ENCODE measurements at places on chromosomes 5 and 9.

DNA sequence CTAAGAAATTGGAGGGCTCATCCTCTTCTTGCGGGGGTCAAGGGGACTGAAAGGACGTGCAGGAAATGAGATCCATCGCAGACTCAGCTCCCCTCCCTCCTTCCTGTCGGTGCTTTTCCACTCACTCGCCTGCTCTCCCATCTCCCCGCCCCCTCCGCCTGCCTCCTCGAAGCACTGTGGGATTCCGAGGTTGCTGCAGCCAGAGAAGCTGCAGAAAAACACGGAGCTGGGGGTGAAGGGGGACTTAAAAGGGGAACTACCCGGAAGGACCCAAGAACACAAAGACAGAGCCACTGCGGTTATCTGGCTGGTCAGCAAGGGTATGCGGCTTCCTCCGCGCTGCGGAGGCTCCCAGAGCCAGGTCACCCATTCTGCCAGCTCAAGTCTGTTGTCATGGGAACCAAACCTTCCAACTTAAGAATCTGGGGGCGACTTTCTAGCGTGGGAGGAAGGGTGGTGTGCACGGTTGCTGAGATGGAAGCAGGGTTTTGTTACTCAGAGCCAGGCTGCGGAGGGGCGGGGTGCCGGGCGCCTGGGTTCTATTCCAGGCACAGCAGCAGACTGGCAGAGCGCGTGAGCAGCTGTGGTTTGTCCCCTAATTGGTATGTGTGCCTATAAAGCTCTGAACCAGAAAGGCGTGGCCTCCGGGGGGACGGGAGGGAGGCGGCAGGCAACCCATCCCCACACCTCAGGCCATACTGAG lies 24.9 kb downstream of the PCDHGC5 start:
- peak; percentile 79 for DNase-seq

DNA sequence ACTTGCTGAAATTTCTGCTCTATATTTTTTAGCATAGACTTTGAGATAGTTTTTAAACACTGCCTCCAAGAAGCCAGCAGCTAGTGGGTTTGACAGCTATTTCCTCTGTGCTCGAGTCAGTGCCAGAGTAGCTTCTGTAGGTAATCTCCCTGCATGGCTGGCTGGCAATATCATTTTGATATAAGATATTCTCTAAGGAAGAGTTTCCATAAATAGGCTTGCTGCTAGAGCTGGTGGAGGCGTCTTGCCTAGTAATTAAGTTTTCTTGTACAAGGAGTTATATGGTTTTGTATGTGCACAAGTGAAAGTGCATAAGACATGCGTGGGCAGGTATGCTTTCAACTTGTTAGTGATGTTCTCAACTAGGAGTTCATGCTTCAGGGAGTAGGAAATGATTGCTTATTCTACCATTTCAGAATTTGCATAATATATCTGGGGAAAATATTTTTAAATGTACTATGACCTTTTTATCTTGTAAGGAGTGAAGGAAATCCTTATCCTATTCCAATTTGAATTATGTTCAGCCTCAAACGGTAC lies 74.1 kb upstream of the CCL21 start:
- no peak for DNase-seq

DNA sequence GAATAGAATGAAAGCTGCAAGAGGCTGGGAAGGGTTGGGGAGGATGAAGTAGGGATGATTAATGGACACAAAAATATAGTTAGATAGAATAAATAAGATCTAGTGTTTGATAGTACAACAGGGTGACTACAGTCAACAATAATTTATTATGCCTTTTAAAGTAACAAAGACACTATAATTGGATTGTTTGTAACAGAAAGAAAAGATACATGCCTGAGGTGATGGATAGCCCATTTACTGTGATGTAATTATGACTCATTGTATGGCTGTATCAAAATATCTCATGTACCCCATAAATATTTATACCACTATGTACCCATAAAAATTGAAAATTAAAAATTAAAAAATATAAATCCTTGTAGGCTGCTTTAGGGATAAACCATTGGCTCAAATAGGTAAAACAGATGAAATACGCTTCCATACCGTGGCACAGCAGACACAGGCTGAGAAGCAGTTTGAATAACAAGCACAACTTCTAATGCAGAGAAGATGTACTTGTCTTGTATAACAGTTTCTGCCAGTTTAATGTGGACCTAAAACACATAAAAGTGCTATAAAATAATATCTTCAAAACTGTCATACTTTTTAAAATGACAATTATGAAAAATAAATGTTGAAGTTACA lies 34.9 kb downstream of the APBA1 start:
- DNase-seq, result peak; percentile 28

DNA sequence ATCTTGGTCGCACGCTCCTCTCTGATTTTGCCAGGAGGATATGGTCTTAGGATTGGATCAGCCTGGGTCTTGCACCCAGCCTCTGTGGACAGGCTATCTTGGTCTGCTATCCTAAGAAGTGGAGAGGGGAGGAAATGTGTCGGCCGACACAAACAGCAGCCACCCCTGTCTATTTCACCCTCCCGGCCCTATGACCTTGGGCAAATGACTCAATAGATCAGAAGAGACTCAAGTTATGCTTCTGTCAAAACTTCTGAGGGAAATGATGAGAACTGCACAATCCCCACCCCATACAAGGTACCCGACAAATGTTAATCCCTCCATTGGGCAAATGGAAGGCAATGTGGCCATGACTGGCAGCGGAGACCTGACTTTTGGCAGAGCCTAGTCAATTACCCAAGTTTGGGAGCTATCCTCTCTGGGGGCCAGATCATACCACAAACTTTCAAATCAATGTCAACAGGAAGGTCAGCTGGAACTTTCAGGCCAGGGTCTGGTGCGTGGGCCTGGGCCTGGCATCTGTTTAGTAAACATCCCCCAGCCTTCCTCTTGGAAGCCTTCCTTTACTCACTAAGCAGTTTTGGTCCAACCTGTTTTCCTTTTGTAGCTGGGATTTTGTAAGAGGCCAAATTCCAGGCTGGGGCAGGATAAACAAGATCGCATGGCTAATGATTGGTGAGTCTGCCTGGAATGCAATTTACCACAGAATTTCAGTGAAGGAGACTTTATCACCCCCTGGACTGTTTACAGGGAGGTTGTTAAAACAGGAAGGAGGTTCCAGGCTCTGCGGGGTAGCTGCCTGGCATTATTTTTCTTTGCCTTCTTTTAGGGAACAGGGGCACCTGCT lies 64.2 kb upstream of the CPEB4 start:
- DNase-seq, result peak; percentile 48

DNA sequence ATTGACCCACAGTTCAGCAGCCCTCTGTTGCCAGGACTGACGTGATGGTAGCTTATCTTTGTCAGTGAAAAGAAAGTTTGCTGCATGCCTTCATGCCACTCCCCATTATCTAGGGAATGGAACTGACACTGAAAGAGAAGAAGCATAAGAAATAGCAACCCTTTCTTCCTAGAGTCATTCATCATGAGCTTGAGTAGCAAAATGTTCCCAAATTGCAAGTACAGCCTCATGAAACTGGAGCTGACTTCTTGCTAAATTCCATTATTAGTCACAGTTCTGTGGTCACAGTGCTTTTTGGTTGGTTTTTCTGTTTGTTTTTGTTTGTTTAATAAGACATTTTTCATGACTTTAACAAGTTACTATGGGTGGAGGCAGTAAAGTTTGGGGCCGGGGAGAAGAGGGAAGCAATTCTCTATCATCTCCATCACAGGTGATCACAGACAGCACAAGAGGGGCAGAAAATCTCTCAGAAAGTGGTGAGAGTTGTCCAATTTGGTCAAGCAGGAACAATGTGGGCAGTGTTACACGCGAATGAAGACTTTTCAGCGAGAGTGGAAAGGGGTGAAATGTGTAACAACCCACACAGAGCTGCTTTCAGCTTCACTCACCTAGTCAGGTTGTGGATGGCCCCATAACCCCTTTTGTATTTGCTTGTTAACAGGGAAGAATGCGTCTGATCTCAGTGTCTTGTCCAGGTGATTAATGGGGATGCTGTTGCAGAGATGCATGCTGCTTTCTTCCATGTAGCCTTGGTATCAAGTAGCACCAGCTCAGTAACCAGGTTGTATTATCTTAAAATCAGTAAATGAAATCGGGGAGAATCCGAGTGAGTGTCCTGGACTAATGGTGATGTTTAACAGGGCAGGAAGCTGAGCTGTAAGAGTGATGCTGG lies 440.4 kb downstream of the DMRT2 start:
- peak; percentile 62 for DNase-seq

GRCh38 chr5:75672616-75673015 lies 44.6 kb downstream of the POC5 start:
- DNase-seq, result no peak

- no peak for DNase-seq
Measured at GRCh38 chr9:114382699-114383520, 4.9 kb downstream of the AKNA start.

DNA sequence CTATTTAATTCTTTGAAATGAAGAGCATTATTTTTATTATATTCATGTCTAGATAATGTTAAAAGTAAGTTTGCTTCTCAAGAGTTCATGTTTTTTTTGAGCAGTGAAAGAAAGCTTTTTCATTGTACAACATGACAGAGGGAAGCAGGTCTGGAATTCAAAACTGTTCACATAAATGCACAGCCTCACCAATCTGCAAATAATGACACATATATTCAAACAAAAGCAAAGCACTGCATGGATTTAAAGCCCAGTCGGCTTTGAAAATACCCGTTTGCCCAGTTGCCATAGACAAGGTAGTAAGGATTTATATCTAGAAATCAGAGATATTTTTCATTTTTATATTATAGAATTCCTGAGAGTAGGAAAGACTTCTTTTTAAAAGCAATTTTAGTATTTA lies 201.8 kb downstream of the CD180 start:
- DNase-seq, result no peak

DNA sequence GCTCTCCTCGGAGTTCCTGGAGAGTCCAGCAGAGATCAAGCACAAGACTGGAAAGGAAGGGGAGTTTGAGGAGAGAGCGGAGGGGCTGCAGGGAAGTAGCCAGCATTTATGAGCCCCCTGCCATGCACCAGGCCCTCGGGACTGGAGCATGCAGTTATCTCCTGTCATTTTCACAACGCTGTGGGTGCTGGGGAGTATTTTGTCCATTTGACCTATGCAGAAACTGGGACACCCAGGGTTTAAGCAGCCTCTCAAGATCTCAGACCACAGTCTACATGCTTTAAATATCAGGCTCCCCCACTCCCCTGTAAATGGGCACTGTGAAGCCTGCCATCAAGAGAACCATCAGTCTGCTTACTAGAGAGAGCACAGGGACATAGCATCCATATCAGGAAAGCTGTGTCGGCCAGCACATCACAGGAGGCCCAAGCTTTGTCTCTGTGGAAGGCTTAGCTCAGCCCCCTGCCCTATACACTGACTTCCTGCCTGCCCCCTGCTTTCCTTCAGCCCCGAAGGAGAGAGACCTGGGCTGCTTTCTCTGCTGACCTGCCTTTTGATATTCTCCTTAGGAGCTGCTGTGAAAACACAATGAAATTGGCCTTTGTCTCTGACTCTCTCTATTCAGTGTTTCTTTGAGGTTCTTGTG lies 7.3 kb downstream of the FOXI1 start:
- DNase-seq, result no peak

Measured in fibroblast of lung (primary cell).